ENCODE measurements at places on chromosomes 5 and 9. TPM values are rescaled to one million over a fixed set of nuclear protein-coding genes. Genes with fewer than 3 reads are reported as not detected.

Gene KCNT1
- total RNA-seq = not detected

Gene PCA3
- total RNA-seq = not detected

Gene SPATA6L
- total RNA-seq = 0.72 TPM

Gene CD14
- total RNA-seq = 4.1 TPM

Gene SOX30
- total RNA-seq = not detected

Gene TAF11L4
- total RNA-seq = not detected

Gene GPRIN1
- total RNA-seq = 1.5 TPM

Gene PCDHA6
- total RNA-seq = not detected

Gene ADGRV1
- 0.06 TPM for total RNA-seq

DNA sequence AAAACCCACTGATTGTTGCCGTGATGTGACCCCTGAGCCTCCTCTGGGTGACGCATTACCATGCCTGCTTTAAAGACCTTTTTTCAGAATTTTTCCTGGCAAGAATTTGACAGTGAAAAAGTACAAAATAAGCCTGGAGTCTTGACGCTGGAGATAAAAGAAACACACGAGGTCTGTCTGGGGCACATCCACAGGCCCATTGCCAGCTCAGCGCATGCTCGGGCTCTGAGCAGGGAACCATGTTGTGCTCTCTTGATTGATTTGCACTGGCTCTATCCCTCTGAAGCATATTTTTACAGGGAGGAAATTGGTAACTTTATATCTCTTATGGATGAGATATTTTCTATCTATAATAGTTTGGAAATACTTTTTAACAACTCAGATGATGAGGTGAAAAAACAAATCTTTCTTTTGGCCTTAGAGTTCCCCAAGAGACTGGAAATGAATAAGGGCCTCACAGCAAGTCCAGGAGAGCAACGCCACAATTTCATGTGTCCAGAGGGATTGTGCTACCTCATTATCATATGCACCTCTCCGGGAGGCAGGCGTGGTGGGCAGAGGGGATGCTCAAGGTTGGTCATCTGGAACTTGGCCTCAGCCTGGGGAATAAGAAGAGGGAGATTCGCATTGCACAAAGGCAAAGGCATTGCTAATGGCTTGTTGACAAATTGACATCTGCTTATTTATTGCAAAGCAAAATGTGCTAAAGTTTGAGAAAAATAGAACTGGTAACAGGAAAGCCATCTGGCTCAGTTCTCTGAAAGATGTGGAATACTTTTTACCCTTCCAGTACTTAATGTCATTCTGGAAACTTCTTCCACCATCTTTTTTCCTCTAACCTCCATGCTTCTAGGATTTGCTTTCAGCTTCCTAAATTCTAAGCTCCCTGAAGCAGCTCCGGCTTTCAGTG lies 183.8 kb downstream of the PJA2 start:
- DNase-seq = no peak

DNA sequence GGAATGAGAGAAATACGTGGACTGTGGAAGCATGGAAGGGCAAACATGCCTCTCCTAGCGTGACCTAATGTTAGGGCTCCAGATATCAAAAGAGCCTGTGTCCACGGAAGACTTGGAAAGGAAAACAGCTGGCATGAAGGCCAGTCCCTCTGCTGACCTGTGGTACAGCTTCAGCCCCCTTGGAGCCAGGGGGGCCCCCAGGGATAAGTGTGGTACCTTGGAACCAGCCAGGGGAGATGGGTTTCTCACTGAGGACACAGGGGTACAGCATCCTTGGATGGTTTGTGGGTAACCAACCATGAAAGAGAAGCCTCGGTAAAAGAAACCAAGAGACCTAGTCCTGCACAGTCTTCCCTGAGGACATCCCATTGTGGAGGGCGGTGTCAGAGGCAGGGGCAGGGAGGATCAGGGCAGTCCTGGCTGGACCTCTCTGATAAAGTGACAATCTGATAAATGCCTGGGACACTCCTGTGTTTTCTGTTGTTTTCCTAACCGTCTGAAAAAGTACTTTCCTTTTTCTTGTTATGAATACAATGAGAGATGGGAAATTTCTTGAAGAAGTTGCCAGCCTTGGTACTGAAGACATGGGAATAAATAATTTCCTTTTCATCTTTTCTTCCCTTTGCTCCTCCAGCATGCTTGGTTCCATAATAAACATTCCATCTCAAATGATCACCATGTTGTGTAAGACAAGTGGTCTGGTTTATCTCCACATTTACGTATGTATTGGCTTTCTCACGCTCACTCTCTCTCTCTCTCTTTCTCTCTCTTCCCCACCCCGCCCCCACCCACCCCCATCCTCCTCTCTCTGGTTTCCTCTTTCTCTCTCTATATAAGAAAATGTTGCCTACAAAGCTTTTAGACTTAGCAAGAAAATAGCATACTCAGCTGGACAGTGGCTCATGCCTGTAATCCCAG lies 102.1 kb downstream of the SUSD1 start:
- DNase-seq = no peak

GRCh38 chr9:112361601-112362000 lies 18.3 kb upstream of the HSDL2 start:
- DNase-seq = no peak

DNA sequence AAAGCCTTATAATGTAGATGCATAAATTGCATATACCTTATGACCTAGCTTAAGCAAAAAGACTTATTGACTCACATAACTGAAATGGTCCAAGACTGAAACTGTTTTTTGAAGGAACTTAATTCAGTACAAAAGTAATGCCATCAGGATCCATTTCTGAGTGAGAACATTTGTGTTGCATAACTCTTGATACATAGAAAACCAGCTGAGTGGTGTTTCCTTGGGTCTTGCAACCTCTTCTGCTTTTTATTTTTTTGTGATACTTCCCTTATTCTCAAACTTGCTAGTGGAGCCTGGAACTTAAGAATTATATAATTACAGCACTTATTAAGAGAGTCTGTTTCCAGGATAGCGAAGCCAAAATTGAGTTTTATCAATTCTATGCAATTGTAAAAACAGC lies 272.0 kb downstream of the MAN2A1 start:
- no peak for DNase-seq

- no peak for DNase-seq
Measured at GRCh38 chr5:141494761-141495452, 6.0 kb downstream of the PCDHGC5 start.

GRCh38 chr5:121988488-121988887 lies 26.7 kb downstream of the SRFBP1 start:
- no peak for DNase-seq

DNA sequence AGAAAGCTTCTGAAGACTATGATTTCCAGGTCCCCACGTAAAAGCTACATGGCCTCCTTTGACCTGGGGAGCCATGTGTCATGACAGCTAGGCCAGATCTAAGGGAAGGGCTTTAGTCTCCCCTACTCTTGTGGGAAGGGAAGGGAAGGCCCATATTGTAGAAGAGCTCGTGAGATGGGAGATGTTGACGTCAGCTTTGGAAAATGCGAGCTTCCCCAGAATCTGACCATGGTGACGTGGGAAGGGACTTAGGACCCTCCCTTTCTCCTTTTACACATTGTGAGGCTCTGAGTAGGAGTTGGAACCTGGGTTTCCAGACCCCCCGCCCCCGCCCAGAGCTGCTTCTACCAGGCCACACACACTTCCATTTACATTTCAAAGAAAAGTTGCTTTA lies 165.5 kb downstream of the SYK start:
- DNase-seq = no peak

DNA sequence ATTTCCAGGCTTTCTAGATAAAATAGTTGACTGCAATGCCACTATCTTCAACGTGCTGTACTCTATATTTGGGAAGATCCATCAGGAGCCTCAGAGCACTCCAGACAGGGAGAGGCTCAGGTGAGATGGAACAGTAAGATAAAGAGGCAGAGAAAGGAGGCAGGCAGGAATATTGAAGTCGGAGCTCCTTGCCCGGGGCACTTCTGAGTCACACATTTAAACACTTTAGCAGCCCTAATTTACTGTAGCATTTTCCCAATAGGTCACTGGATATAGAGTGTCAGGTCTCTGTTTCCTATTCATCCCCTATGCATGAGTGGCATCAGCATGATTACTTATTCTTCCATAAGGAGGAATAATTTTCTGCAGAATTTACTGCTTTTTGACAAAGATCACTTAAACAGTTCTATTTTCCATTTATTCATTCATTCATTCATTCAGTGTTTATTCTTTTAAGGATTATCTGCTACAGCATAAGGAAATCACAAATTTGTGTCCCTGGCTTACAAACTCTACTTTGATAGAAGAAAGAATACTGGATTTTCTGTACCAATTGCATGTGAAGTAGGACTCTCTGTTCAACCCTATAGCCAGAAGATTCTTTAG lies 170.7 kb downstream of the MAPKAP1 start:
- no peak for DNase-seq

DNA sequence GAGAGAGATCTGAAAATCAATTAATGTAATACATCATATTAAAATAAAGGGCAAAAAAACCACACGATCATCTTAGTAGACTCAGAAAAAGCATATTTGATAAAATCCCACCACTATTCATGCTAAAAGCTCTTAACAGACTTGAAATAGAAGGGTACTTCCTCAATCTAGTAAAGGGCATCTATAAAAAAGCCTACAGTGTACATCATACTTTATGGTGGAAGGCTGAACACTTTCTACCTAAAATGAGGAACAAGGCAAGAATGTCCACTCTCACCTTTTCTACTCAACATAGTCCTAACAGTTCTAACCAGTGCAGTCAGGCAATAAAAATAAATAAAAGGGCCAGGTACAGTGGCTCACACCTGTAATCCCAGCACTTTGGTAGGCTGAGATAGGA lies 38.9 kb downstream of the POLK start:
- DNase-seq = no peak

DNA sequence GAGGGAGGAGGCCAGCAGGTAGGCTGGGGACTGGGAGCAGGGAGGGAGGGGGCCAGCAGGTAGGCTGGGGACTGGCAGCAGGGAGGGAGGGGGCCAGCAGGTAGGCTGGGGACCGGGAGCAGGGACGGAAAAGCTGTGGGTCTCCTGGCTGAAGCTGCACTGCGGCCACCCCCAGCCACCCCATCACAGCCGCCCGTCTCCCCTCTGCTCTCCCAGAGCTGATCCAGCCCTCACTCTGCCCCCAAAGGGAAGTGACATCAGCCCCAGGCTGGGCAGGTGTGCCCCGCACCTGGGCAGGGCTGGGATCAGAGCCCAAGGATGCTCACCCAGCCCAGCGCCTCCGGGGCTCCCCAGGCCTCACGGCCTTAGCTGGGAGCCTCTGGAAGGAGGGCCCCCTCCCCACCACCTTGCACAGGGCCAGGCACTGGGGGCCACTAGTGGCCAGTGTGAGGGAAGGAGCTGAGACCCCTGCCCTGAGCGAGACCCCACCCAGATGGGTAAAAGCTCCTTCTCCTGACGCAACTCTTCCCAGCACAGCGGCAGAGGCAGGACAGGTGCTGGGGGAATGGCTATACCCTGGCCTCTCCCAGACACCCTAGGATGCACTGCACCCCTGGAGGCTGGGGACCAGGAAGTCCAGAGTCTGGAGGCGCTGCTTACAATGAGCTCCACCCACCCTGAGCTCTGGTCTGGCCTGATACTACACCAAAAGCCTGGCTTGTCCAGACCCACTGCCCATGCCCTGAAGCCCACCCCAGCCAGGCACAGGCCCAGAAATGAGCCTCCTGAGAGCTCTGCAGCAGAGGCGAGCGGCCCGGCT lies 11.6 kb downstream of the AGPAT2 start:
- no peak for DNase-seq

DNA sequence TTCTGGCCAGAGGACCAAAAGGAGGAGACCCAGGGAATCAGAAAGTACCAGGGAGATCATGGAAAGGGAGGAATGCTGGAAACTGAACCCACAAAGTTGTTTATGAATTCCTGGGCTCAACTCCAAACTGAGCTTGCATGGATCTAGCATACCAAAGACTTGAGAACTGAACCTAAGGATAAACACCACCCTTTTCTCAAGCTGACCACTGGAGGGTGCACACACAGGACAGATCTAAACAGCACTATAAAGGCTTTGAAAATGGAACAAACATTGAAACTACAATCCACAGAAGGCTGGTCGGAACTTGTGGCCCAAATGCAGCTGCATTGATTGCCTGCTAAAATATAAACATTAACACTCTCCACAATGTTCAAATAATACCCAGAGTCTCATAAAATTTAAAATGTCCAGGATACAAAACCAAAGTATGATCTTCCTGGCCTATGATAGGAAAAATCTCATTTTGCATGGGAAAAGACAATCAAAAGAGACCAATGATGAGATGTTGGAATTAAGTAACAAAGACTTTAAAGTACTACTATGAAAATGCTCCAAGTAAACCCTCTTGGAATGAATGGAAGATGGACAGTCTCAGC lies 15.6 kb upstream of the IRF1 start:
- no peak for DNase-seq

GRCh38 chr5:120473332-120473731 lies 9.2 kb downstream of the PRR16 start:
- no peak for DNase-seq

GRCh38 chr9:84000186-84000585 lies 19.6 kb downstream of the RMI1 start:
- no peak for DNase-seq

DNA sequence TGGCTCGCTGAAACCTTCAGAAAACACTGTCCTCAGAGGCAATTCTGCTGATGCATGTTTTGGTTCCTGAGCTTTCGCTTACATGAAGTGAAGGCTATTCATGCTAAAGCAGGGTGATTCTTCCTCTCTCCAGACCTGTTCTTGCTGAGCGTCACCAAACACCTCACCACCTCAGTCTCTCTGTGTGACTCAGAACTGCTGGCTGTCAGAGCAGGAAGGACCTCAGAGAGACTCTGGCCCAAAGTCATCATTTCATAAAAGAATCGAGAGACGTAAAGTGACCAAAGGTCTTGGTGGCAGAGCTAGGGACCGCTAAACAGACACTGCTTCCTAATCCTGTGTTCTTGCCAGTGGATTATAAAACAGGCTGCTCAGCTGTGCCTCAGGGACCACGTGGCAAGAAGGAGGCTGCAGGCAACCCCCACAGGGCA lies 73.8 kb downstream of the LHFPL2 start:
- DNase-seq = no peak

DNA sequence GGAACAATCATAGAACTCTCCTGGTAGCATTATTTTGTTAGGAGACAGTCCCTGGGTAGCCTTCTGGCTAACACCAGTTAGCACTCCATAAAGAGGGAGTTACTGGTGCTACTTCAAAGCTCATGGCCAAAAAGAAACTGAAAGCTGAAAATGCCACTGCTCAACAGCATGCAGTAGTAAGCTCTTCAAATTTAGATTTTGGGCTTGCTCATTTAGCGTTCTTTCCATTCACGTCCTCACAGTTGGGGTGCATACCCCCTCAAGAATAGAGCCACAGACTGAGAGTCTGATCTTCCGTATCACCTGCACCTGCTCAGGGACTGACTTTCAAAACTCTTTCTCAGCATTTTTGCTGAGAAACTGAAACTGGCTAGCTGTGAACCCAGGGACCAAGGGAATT lies 24.7 kb downstream of the NTRK2 start:
- DNase-seq = no peak

DNA sequence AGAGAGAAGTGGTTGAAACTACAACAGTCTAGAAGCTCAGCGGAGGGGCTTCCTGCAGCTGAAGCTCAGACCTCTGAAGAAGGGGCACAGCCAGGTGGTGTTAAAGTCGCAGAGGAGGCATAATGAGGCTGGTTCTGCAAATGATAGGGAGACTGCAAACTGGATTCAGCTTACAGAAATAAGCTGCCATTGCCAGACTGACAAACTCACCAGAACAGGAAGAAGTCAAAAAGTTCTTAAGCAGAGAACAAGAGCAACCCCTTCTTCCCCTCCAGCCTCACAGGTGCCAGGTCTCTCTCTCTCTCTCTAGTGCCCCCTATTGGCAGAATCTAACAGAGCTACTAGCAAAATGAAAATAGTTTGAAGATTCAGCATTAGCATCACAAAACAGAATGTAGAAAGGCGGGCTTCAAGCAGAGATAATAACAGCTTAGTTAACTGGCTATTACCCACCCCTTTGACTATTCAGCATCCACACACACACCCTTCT lies 76.7 kb downstream of the GRAMD2B start:
- no peak for DNase-seq

GRCh38 chr9:76662476-76663281 lies 101.6 kb upstream of the PCA3 start:
- DNase-seq = no peak

Data from activated naive CD8-positive, alpha-beta T cell treated with anti-CD3 and anti-CD28 coated beads, Interleukin-2, amount 10 ng/mL, durations not matched to agents 7 days and 5 days (primary cell).